ENCODE measurements at places on chromosomes 7 and 10.

DNA sequence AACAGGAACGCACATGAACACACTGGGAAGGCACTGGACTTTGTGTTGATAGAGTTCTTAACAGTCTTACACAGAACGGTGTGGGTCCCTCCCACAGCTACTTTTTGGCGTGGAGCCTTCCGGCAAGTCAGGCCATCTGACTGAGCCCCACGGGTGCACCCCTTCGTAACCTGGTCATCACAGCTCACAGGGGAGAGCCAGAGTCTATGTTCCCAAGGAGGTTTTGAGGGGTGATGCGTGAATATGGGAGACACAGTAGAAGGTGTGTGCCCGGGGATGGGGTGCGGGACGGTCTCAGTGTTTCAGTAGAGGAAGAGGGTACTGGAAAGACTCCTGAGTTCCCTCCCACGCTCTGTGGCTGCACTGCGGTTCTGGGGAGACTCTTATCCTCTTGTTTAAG is 291.7 kb downstream of the DNAJB6 start:
- no peak for DNase-seq

DNA sequence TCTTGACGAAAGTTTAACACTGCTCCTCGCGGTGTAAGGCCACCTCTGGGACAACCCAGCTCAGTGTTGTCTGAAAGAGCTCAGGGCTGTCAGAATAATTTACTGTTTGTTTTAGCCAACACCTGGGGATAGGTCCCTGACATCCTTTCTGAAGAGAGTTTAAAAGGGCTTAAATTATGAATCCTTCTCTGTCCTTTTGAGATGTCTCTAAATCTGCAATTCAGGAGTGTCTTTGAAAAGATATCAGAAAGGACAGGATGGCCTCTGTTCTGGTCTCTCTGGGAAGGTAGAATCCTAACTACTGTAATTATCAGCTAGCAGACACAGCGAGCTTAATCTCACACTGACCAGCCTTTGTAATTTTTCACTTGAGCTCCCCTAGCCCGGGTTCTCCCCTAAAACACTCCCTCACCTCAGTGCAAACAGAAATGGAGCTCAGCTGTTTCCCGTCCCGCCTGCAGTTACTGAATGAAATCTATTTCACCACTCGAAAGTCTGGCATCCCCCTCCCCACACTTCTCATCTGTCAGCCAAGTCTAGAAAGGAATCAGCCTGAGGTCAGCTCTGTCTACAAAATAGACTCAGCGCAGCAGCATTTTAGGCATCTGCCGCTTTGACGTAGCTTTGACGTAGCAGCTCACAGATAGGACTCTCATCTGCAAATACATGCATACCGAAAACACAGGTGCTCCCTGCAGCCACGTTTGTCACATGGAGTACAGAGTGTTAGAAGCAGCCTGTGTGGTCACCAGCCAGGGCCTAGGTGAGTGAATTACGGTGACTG is 4.8 kb downstream of the DYNC2I1 start:
- DNase-seq: no peak

- DNase-seq: no peak
Observed at GRCh38 chr7:107386548-107387102, 83.2 kb upstream of the GPR22 start.

DNA sequence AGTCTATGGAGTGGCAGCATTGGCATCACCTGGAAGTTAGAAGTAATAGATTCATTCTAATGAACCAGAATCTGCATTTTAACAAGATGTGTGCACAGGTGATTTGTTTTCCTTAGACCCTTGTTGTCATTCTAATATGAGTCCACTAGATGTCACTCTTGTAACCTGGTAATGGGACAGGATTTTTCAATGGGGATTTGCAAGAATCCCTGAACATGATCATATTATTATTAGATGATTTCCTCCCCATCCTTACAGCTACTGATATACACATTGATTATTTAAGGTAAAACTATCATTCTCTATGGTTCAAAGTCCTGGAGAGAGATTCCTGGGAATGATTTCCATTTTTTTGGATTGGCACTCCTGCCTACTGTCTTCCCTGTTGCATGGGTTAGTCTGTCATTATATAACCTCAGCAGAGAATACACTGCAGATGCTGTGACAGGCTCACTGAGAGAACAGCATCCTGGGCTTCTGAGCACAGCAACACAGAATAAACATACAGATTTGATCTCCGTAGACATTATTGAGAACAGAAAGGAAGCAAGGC is 194.9 kb downstream of the SUGCT start:
- peak; percentile 31 for DNase-seq

DNA sequence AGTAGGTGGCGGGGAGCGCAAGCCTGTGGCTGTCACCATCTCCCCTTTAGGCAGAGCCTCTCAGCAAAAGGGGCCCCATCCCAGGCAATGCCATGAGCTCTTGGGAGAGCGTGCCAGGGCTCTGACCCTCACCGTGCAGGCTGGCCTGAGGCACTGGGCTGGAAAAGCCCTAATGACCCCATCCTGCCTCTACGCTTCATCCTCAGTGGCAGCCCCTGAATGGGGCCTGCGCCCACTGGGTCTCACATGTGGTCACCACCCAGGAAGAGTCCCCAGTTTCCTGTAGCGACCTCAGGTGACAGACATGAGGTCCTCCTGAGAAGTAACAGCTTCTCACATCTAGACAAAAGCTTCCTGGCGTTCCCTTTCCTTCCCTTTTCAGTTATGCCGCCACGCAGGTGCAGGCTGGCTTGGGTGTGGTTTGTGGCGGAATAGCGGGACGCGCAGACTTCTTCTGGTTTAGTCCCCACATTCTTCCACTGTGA is 59.2 kb downstream of the CLEC2L start:
- DNase-seq: no peak

- no peak for DNase-seq
Observed at GRCh38 chr10:58741673-58742072, 229.0 kb downstream of the BICC1 start.

GRCh38 chr10:4043897-4044665 is 259.1 kb upstream of the KLF6 start:
- no peak for DNase-seq

Measured in BJ (cell line).